ENCODE measurements at places on chromosomes 3 and 15.
A peak's percentile ranks its signal among the peaks of the same experiment; 100 is the strongest.

- no peak for DNase-seq
These were observed 80.6 kb downstream of the RAD18 start for GRCh38 chr3:8882642-8883041.

DNA sequence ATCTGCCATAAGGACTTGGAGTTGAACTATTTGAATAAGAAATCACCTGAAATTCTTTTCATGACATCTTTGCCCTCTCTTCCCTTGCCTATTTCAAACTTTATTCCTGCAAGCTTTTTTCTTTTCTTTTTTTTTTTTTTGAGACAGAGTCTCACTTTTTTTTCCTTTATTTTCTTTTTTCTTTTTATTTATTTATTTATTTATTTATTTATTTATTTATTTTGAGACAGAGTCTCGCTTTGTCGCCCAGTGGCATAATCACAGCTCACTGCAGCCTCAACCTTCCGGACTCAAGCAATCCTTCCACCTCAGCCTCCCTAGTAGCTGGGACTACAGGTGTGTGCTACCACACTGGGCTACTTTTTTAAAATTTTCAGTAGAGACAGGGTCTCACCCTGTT, 369.3 kb upstream of the ATP11B start:
- no peak for DNase-seq

DNA sequence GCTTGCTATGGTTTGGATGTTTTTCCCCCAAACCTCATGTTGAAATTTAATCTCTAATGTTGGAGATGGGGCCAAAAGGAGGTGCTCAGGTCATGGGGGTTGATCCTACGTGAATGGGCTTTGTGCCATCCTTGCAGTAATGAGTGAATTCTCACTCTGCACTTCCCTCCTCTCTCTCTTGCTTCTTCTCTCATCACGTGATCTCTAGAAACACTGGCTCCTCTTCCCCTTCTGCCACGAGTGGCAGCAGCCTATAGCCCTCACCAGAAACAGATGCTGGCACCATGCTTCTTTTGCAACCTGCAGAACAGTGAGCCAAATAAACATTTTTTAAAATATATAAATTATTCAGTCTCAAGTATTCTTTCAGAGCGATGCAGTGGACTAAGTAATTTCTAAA, 13.3 kb upstream of the PLSCR1 start:
- DNase-seq, result no peak

DNA sequence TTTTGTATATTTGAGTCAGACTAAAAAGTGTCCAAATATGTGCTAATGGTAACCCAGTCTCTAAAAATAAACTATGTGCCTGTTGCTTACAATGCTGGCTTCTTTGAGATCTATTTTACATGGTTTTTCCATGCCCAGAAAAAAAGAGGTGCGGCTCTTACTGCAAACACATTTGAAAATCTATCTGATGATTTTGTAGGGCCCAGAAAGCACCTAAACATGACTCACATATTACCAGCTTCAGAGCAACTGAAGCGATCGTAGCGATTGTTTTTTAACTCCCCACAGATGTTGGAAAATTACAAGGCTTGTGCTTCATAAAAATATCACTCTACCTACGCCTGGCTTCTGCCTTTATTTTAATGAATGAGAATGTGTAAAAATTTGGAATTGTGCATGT, 53.5 kb downstream of the SUCNR1 start:
- DNase-seq, result no peak

DNA sequence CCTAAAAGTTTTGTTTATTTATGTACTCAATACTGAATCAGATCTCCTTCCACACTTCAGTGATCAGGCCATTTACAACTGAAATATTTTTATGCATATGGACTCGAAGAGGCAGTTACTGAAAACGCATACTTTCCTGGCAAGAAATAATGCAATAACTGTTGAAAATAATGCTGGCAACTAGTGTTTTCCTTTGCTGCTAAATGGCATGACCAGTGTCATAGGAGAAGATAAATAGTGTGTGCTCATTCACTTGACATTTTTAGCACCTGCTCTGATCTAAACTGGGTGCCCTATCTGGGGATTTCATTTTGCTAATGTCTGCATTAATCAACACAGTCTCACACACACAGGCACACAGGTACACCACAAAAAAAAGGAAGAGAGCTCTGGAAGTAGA, 695.2 kb downstream of the TUSC7 start:
- DNase-seq, result no peak

- DNase-seq, result peak; percentile 90
These were observed 227.3 kb downstream of the ITPR1 start for GRCh38 chr3:4720316-4721075.

DNA sequence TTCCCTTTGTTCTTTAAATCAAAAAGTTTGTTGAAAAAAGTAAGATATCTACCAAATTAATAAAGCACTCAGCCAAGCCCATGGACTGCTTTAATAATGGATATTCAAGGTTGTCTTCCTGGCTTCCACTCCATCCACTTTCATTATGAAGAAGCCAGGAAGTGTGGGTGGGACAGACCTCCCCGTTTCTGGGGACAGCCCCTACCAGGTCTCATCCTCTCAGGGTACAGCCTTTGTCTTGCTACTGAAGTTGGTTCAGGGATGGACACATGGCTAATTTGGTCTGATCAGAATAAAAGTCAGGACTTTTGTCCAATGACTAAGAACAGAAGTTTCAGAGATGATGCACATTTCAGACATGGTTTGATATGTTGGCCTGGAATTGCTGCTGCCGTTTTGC, 32.6 kb downstream of the CCNB2 start:
- DNase-seq, result no peak

DNA sequence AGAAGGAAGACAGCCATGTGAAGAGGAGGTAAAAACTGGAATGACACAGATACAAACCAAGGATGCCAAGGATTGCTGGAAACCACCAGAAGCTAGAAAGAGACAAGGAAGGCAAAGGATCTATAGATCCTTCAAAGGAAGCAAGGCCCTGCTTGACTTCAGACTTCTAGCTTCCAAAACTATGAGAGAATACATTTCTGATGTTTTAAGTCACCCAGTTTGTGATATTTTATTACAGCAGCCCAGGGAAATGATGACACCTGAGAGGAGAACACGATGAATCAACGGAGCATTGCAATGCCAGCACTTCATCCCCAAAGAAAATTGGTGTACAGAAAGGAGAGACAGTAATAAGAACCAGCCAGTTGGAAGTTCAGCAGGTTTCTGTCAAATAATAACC, 116.3 kb downstream of the MAGI1 start:
- DNase-seq, result no peak

DNA sequence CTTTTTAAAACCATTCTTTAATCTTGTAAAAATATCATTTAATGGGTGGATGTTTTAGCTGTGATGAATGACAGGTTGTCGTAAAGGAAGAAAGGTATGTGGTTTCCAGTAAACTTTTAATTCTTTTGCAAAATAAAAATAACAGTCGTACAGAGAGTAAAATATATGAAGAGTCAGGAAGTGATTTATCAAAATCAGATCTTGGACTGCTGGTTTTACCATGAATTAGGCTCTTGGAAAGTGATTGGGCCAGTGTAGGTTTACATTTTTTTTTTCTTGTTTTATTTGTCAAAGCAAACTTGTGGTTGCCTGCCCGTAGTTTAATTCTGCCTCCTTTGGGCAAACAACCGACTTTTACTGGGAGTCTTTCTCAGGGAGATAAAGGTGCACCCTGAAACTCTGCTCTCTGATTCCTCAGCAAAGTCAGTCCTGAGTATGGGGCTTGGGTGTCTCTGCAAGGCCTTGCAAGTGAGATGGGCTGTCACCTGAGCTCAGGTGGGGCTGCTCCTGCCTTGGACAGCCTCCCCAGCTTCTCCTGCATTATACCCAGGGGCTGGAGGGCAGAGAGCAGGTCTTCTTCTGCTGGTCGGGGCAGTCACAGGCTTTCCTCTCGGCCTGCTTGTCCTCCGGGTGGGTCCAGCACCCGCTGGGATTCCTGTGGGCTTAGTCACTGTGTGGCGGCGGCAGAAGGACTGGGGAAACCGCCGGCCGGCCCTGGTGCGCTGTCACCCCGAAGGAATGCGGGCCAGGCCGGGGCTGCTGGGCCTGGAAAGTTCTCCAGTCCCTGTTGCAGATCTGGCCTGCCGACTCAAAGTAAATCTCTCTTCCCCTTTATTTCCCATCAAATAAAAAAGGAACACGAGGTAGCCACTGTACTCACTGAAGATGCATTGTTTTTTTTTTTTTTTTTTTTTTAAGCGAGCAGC, 79.0 kb downstream of the IGF1R start:
- DNase-seq, result peak; percentile 96
